ENCODE measurements at places on chromosomes 16 and 17.
A peak's percentile ranks its signal among the peaks of the same experiment; 100 is the strongest.

DNA sequence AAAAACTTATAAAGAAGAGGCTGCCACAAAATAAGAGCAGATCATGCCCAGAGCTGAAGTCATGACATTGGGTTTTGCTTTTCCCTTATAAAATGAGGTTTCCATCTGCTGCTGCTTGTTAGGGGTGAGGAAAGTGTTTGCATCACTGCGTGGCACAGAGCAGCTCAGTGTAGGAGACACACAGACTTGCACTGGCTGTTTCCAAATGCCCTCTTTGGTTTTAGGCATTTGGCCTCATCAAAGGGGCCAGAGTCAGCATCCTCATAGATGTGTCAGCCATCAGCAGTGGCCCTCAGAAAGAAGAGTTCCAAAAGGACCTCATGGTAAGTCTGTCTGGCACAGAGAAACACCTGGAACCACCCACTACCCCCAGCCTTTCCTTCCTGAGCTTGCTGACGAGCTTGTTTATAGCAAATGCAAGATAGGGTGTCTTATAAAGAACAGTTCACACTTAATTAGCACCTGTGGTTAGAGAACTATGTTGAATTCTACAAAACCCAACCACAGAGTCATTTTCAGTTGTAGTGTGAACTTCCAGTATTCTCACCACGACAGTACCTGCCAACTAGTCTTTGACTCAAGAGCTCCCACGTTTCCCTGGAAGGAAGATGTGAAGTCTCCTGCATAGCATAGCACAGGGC lies 17.0 kb downstream of the VWA3A start:
- DNase-seq: no peak

DNA sequence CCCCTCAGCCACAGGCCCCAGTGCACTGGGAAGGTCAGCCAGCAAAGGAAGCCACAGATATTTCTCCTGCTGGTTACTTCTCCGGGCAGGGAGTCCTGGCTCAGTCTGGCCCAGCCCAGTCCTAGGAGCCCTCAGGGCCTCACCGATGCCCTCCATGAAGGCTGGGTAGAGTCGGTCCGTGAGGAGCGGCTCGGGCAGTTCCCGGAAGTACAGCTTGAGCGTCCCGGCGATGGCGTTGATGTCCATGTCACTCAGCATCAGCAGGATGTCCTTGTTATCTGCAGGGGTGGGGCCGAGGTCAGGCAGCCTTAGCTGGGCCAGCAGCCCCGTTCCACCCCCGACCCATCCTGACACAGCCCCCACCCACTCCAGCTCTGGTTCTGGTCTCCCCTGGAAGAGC lies 13.7 kb downstream of the TIMM22 start:
- DNase-seq: no peak

DNA sequence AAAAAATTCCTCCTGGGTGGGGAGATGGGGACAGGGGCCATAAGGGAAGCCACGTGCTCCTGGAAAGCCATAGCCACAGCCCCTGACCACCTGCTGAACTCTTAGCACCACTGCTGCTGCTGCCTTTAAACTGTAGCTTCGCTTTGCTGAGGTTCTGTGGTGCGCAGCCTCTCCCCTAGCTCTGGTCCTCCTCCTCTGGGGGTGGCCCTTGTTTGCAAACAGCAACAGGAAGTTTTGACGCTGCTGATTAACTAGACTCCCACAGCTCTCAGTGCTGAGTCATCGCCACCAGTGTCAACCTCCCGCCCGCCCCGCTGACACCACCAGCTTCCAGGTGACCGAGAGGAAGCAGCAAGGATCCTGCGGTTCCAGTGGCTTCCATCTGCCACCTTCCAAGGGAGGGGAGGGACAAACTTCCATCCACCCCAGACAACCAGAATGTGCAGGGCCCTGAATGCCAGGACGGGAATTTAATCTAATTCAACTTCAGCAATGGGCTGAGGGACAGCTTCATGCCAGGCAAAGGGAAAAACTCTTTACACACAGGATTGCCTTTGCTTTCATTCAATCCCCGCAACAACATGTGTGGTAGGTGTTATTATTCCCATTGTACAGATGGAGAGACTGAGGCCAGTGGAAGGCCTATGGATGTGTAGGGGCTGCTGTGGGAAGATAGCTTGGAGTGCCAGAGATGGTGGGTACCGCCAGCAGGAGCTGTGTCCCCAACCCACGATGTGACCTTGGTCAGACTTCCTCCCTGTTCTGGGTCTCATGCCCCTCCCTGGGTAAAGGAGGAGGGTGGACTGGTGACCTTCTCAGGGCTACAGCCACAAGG lies 8.1 kb upstream of the KIFC3 start:
- DNase-seq: peak; percentile 96

DNA sequence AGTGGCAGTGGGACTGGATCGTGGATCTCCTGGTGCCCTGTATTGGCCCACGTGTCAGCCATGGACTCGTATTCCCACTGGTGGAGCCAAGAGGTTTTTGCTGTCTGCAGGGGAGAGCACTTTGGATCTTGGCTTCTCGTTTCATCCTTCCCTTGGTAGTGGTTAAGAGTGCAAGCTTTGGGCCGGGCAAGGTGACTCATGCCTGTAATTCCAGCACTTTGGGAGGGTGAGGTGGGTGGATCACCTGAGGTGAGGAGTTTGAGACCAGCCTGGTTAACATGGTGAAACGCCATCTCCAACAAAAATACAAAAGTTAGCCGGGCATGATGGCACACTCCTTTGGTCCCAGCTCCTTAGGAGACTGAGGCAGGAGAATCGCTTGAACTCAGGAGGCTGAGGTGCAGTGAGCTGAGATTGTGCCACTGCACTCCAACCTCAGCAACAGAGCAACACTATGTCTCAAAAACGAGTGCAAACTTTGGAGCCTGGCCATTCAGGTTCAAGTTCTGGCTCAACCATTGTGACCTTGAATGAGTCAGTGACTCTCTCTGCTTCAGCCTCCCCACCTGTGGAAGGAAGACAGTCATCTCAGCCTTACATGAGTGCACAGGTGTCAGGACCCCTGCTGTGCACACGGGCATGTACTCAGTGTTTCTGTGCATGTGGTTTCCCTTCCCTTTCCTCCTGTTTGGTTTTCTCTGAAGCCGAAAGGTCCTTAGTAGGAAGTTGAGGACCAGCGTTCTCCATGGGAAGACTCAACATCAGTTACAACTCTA lies 57.4 kb downstream of the PLCG2 start:
- DNase-seq: peak; percentile 22

- peak; percentile 71 for DNase-seq
These were observed 25.6 kb downstream of the IGSF6 start for GRCh38 chr16:21626659-21627277.

GRCh38 chr16:53597776-53598175 lies 94.8 kb upstream of the AKTIP start:
- DNase-seq: no peak

Measured in suppressor macrophage treated with lipopolysaccharide for 1 hour (primary cell).